ENCODE measurements at places on chromosomes 5 and 9.

- DNase-seq = no peak
Measured at GRCh38 chr9:34963552-34963951, 5.5 kb downstream of the PHF24 start.

DNA sequence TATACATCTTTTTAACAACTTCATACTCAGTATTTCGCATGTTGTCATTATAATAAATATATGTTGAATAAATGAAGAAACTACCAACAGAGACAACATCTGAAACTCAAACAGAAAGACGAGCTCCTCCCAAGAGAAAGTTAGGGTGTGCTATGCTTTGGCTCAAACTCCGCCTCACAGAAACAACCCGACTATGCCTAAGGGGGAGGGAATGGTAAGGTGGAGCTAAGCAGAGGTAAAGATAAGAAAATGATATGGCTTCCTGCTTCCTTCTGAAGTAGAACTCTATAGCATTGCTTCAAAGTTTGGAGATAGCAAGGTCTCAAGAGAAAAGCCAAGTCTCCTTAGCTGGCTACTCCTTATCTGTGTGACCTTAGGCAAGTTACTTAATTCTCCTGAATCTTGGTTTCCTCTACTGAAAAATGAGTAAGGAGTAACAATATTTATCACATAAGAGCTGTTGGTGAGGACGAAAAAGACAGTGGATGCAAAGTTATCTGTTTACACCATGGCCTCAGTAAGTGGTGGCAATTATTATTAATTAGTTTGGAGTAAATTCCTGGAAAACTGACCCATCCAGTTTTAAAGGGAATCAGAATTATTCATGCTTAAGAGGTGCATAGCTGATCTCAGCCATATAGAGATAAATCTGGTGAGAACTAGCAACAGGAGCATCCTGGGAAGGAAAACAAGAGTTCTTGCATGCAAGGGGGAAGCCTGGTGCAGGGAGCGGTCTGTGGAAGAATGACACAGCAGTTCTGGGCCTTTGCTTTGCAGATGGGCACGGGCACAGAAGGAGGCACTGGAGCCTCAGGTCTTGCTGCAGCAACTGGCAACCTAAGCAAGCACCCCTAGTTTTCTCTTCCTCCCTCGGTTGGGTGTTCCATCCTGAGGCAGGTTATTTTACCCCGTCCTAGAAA is 73.3 kb downstream of the GLIS3 start:
- DNase-seq = no peak

GRCh38 chr5:148913985-148914431 is 87.6 kb downstream of the ADRB2 start:
- DNase-seq = no peak

DNA sequence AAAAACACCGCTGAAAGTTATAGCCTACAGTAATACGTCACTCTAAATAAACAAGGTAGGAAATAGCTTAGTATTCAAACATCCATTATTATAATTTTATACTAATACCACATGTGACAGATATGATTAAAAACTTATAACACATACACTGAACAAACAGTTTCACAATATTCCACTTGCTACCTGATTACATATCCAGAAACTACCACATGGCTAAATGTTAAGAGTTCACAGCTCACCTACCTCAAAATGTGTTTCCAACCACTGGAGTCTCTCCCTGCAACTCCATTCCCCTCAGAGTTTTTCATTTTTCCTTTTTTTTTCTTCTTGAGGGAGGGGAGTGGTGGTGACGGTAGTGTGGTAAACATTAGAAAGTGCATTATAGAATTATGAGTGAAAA is 12.1 kb downstream of the RICTOR start:
- DNase-seq = no peak

Measured in DND-41 (cell line).